ENCODE measurements at places on chromosomes 6 and 20.

GRCh38 chr6:106037060-106037459 lies 49.1 kb upstream of the PRDM1 start:
- no peak for DNase-seq

DNA sequence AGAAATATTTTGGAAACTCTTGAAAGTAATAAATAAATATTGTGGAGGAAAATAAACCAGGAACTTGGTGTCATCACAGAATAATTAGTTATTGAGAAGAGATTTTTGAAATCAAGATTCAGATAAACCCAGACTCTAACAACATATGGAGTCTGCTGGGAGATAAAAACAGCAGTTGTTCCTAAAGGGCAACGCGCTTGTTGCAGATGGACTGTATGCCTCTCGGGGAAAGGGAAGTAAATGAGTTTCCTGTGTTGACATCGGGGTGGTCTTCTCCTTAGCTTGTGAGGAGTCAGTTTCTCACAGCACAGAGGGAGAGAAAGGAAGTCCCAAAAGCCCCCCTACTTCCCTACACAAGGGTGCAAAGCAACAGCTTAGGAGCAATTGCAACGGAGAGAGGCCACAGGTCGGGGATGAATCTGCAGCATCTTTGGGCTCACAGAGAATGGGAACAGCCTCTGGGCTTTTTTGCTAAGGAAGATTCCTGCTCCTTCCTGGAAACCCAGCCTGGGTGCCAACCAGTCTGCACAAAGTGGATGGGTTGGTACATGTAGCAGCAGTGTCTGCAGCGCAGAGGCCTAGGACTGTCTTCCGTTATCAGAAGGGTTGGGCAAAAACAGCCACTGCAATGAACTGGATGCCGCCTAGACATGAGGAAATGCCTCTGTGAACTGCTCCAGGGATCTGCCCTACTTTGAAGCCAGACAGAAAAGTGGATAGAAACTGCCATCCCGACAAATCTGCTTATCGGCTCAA lies 603.0 kb upstream of the NRSN1 start:
- no peak for DNase-seq

DNA sequence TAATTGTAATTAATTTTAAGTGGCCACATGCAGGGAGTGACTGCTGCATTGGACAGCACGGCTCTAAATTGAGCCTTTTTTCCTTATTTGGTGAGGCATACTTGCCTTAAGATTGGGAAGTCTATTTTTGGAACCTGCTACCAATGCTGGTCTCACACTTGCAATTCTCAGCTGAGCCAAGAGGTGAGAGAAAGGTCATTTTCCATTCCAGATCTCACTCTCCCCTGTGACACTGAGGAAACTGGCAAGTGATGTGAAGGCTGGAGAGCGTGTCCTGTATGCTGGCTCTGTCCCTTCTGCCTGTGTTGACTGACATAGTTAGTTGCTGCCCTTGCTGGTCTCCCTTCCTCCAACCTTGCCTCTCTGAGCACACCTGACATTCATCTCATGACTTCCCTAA lies 735 bp upstream of the MOG start:
- no peak for DNase-seq

DNA sequence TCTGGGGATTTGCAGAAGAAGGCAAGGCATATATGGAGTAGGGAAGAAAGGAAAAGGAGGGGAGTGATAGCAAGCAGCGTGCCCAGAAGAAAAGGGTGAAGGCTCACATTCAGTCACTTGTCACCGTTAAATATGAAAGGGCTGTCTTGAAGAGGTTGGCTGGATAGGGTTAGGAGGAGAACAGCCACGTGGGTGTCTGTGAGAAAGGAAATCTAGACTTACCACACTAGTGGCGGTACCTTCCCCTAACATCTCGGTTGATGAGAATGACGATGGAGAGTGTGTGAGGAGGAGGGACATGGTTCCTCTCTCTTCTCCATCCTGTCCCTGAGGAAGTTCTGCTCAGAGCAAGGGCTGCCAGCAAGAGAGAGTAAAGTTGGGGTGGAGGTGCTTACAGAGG lies 74.3 kb upstream of the CCN6 start:
- no peak for DNase-seq

DNA sequence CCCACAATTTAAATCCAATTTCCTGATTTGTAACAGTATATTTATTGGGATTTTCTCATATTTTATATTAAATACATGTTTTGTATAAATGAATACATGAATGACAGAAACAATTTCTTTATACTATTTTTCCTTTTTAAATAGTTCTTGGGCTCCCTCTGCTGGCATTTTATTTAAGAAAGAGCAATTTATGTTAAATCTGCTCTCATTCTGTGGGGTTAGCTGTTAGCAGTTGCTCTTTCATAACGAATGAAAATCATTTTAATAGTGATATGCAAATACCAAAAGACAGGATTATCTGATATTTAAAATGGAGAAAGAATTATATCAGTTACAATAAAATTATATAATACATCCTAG lies 118.3 kb downstream of the RALGAPA2 start:
- DNase-seq: no peak

- no peak for DNase-seq
Measured at GRCh38 chr20:47258745-47259695, 97.5 kb downstream of the ZMYND8 start.
